ENCODE measurements at places on chromosomes 5 and 9.

- no peak for DNase-seq
Measured at GRCh38 chr5:105197531-105197930, 1634.9 kb upstream of the NUDT12 start.

DNA sequence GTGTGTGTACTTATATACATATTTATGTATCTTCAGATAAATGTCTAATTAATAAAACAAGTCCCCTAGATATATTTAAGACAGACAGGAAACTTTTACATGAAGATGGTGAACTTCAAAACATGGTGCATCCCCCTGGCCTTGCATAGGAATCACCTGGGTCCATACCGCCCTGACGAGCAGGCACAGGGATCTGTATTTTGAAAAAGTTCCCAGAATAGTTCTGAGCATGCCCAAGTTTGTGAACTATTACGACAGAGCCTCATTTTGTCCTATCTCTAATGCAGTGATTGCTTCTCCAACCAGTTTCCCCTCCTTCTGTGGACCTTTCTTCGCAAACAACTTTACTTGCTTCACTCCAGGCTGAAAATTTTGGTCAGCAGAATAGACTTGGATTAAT lies 98.1 kb downstream of the APBA1 start:
- no peak for DNase-seq

DNA sequence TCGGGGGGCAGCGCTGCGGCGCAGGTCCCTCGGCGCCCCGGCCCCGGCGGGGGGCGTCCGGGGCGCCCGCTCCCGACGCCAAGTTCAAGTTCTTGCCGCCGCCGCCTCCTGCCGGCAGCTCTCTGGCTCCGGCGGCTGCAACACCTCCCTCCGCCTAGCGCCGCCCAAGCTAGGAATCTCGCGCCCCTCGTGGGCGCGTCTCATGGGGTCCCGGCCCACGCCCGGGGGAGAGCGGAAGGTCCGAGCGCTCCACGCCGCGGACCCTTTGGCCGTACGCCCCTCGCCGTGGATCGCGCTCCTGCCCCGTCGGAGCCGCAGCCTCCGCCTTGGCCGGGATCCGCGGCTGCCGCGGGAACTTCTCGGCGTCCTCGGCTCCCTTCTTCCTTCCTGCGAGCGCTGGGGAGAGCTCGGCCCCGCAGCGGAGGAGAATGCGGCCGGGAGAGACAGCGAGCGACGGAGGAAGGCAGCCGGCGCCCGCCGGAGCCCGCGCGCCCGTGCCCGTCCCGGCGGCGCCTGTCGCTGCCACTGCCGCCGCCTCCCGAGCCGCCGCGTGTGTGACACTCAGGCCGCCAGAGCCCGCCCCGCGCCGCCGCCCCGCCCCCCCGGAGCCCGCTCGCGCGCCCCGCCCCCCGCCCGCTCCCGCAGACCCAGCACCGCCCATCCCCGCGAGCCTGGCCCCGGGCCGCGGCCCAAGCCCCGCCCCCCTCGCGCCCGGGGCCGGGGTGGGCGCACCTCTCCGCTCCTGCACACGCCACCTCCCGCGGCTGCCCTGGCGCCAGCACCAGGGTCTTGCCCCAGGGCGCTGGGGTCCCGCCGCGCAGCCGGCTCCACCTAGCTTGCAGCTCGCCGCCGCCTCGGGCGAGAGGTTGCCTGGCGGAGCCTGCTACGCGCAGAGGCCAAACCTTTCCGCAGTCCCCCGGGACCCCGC lies at the start of gene SHB:
Gene SHB, minus strand, starts transcription at position 527 of the 928 bp plus-strand sequence. CDS start 582 bp downstream, outside the sequence.
- DNase-seq: no peak

DNA sequence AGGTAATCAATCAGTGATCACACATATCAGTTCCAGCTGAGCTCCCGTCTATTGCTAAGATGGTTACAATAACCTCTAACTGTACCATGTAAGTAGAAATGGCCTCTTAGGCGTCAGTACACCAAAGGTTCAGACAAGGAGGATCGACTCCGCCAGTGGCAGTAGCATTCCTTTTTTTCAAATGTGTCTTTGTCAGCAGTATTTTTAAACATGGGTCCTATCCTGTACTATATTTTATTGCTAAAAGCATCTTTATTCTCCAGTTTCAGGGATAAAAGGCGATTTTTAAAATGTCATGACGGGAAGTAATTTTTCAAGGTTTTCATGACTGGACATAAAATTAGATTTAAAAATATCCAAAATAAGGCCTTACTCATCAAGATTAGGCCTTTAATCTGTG lies 64.8 kb upstream of the TBCA start:
- DNase-seq: no peak

- DNase-seq: no peak
Measured at GRCh38 chr9:129567842-129568559, 52.9 kb downstream of the C9orf50 start.

GRCh38 chr9:120936764-120937122 lies 10.1 kb upstream of the TRAF1 start:
- no peak for DNase-seq

GRCh38 chr9:134630861-134631260 lies 10.7 kb upstream of the COL5A1 start:
- no peak for DNase-seq

DNA sequence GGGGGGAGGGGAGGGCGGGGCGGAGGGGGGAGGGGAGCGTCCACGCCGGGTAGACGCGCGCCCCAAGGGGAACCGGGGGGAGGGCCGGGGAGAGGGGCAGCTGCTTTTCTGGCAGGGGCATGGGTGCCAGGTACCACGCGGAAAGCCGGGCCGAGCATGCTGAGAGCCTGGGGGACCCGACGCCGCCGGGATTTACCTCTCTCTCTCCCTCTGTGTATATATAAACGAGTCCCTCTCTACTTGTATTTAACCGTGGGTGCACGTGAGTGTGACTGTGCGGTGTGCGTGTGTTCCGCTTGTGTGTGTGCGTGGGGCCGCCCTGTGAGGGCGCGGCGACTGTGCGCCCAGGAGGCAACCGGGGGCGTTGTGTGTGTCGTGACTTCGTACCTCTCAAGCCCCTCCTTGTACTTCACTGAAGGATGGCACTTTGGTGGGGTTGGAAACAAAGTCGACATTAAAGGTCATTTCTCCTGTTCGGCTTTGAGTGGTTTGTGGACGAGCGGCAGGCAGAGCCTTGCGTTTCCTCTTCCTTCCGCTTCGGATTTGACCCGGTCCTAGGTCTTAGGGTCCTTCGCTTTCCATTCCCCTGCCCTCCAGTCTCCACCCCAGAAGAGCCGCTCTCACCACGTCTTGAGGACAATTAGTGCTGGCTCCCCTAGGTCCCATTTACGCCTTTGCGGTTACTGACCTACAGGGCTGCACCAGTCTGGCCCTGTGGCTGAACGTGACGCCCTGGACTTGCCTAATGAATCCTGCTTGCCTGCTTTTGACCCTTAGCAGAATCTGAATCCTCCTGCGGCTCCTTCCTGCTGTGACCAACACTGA lies 36.2 kb upstream of the TTC1 start:
- no peak for DNase-seq

GRCh38 chr5:162837155-162837554 lies 600.2 kb upstream of the CCNG1 start:
- DNase-seq: no peak

DNA sequence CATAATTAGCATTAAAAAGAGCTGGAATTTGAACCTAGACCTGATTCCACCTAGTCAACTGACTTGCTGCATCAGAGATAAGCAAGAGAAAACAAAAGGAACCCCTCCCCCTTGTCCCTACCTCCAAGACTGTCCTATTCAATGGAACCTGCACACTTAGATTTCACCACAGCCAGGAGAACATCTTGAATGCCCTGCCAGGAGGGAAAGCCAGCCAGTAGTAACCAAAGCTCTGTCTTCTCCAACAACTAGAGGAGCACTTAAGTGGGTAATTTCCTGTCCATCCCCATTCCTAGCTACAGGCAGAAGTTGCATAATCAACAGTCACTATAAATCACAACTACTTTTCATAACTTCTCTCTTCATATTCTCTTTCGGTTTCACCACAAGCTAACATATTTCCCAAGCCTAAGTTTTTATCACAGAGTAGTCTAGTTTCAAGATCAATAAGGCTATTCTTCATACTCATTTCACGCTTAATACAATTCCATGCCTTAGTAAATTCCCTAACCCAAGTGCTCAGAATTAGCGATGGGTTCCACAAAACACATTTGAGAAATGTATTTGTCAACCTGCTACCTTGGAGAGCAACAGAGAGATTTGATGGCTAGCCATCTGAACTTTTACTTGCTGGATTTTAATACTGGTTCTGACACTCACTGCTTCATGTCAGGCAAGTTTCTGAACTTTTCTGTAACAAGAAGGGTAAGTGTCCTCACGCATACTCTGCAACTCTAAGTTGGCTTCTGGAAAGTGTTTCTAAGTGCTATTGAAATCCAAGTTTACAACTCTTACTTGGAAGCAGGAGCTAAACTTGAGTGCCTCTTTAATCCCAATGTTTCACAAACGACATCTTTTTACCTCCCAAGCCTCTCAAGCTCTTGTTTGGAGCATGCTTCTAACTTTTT lies 2.0 kb downstream of the DENND1A start:
- DNase-seq: peak; percentile 45

DNA sequence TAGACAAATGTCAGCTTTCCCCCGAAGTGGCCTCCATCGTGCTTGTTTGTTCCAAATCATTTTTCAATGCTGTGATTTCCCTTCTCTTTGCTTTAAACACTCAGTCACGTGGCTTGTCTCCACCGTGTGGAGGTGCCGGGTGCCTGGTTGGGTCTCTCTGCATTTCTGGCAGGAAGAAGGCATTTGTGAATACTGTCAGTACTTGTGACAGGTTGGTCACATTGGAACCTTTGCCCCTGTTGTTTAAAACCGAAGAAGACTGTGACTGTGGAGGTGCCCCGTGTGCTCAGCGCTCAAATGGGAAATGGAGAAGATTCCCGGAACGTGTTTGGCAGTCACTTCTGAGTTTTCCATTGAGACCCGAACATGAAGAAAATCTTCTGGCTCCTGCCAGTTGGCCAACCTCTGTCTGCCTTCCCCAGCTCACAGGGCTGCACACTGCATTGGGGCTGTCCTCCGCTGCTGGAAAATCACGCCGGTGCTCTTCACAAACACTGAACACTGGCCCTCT lies 74.6 kb downstream of the LMNB1 start:
- DNase-seq: no peak

GRCh38 chr5:96312383-96312782 lies 120.7 kb downstream of the PCSK1 start:
- DNase-seq: no peak

GRCh38 chr9:37575001-37575400 lies 1.2 kb downstream of the FBXO10 start:
- no peak for DNase-seq

DNA sequence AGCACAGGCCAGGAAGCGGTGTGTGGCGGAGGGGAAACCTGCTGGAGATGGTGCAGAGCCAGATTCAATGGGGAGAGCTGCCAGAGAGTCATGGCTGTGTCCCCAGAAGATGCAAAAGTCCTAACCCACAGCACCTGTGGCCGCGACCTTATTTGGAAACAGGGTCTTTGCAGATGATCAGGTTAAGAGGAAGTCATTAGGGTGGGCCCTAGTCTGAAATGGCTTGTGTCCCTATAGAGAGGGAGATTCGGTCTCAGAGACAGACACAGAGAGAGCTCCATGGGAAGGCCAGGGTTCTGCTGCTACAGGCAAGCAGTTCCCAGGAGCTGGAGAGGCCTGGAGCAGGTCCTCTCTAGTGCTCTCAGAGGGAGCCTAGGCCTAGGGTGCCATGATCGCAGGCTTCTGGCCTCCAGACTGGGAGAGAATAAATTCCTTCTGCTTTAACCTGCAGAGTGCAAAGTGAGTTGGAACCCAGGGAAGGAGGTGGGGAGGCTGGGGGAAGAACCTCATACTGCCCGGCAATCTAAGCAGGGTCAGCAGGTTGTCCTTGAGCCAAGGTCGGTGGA lies 1.9 kb upstream of the LPCAT1 start:
- no peak for DNase-seq

GRCh38 chr5:168746893-168747640 lies 167.9 kb upstream of the PANK3 start:
- DNase-seq: no peak

DNA sequence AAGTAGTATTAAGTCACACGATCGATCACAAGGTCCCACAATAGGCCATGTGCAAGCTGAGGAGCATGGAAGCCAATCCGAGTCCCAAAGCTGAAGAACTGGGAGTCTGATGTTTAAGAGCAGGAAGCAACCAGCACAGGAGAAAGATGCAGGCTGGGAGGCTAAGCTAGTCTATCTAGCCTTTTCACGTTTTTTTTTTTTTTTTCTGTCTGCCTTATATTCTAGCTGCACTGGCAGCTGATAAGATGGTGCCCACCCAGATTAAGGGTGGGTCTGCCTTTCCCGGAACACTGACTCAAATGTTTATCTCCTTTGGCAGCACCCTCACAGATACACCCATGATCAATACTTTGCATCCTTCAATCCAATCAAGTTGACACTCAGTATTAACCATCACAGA lies 6.5 kb downstream of the PPIP5K2 start:
- no peak for DNase-seq

DNA sequence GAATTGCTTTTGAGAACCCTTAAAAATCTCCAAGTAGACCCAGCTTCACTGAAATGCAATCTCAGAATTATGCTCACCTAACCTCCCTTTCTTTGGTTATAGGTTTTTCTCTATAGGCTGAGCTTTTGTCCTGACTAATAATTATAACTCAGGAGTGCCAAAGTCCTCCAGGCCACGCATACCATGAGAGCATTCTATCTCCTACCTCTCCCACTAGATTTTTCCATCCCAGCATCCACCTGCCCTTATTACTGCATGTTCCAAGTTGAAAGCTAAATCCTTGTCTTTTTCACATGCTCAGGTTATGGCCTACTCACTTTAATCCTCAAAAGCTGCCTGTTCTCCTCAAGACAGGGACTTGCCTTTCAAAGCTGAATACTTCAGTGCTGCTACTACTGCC lies 22.1 kb downstream of the ZNF346 start:
- no peak for DNase-seq

- DNase-seq: no peak
Measured at GRCh38 chr5:90356622-90357021, 52.9 kb downstream of the CETN3 start.

DNA sequence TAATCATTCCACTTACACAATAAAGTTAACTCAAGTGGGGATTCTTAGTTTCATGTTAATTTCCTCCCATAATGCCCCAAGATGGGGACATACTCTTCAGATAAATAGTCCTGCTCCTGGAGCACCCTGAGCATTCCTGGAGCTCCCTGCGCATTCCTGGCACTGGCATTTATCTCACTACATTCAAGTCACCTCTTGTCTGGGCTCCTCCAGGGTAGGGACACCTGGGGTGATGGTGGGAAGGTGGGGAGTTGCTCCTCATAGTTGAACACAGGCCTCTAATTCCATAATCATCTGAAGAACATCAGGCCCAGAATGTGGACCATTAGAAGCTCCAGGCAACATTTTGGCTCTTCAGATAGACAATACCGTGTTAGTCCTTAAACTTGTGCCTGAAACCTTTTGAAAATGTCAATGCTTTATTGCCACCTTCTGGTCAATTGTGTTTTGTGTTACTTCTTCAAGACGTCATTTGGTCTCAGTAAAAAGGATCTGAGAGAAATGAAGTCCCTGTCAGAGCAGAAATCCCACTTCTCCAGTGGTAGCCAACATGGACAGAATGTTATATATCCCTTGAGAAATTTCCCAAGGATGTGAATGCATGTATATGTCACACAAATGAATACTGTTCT lies 14.2 kb upstream of the AGGF1 start:
- peak; percentile 21 for DNase-seq

- DNase-seq: no peak
Measured at GRCh38 chr5:41526699-41527098, 16.3 kb upstream of the PLCXD3 start.

GRCh38 chr9:127976498-127976897 lies 4.3 kb downstream of the EEIG1 start:
- no peak for DNase-seq
